ENCODE measurements at places on chromosomes 11 and 22.

- DNase-seq: no peak
These were observed 21.2 kb upstream of the MAP6 start for GRCh38 chr11:75689863-75690609.

GRCh38 chr22:28397306-28397705, 282.3 kb downstream of the TTC28 start:
- DNase-seq: no peak

DNA sequence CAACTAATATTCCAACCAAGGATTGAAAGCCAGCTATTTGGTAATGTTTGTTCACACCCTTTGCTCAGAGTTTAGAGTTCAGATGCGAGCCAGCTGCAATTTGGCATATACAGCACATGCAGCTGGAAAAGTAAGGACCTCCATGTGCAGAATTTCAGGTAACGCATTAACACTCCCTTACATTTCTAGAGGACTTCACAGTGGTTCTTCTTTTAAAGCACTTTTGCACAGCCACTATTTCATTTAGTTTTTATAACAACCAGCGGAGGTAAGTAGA, 3.4 kb downstream of the POU2AF3 start:
- no peak for DNase-seq

GRCh38 chr11:119935349-119935925, 202.5 kb downstream of the TRIM29 start:
- no peak for DNase-seq

- no peak for DNase-seq
These were observed 22.7 kb upstream of the SCUBE1 start for GRCh38 chr22:43365715-43366440.

DNA sequence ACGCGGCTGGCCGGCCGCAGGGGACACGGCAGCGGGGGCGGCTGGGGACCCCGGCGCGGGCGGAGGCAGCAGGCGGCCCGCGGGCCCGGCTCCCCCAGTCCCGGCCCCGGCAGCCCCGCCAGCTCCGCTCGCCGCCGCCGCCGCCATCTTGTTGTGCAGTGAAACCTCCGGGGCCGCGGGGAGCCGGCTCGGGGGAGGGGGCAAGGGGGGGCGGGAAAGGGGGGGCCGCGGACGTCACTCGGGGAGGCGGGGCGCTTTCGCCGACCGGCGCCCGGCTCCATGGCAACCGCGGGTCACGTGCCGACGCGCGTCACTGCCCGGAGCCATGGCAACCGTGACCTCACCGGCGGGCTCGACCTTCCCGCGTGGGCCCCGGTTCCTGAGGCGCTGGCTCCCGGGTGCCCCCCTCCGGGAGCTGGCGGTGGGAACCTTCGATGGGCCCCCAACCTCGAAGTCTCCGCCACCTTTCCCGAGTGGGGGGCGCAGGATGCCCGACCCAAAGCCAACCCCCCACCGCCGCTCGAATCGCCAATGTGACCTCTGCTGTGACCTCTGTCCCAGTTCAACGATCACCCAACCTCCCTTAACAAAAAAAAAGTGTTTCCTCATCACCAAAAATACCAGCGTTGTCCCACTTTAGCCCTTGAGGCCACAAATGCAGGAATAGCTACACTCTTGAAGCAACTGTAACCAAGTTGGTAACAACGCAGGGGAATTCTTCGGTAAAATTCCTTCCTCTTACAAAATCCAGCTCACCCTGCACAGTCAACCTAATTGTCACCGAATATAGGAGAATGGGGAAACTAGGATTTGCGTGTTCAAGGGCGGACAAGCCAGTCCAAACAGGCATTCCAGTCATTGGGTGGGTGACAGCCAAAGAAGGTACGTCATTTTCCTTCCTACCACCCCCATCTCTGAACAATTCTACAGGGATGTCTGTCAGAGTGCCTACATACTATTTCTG, at the start of gene SIK3:
Gene SIK3, minus strand, starts transcription at position 160 of the 964 bp plus-strand sequence. Its CDS starts 13 bp downstream, at position 147.
- peak; percentile 99 for DNase-seq

DNA sequence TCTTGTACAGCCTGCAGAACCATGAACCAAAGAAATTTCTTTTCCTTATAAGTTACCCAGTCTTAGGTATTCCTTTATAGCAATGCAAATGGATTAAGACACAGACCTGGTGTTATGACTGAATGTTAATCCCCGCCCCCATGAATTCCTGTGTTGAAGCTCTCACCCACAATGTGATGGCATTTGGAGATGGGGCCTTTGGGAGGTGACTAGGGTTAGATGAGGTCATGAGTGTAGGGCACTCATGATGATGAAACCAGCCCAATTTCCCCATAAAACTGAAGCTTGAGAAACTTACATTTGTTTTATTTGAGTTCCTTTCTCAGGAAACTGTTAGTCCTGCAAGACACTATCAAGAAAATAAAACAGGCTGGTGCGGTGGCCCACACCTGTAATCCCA, 115.8 kb upstream of the THY1 start:
- DNase-seq: no peak

DNA sequence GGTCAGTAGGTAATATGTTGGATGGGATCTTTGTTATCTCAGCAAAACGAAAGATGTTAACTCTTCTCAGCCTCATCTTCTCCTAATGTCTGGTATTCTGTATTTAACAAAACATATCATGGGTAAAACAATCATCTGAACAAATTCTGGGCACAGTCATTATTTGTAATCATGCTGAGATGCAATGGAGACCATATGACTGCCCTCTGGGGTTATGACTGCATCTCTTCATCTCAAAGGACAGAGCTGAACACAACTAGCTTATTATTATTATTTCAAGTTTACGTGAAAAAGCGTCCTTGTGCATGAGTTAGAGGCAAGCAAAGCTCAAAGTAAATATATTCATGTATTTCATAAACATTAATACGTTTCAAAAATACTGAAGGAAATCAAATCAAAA, 29.7 kb upstream of the PSMA1 start:
- DNase-seq: no peak

DNA sequence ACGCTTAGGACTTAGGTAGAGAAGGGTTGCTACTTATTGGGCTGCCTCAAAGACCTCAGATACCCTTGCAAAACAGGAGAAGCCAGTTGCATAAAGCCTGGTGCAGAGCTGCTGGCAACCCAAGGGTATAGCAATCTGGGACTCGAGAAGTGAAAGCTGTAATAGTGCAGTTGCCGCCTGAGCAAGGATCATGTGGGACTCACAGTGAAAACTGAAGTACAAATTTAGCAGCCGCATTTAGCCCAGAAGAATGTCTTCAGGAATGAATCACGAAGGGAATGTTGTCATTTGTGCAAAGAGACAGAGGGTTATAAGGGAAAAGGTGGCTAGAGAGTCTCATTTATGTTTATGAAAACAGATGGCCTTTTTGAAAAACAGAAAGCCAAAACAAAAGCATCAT, 267.2 kb downstream of the TENM4 start:
- no peak for DNase-seq

DNA sequence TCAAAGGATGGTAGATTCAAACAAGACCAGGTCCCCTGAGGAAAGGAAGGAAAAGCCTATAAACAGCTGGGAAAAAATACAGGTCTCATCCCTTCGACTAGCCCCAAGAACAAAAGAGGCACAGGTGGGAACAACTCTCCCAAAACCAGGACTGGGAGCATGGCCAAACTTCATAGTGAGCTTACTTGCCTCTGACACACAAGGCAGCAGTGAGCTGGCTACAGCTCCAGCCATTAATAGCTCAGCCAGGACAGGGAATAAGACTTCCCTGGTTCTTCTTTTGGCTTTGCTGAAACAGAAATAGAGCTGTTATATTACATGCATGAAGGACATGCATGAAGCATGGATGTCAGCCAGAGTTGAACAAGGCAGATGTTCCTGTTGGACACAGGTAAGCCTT, at the start of gene OR10A2:
Gene OR10A2, plus strand, starts transcription at position 97 of the 400 bp plus-strand sequence. CDS start 6,698 bp downstream, outside the sequence.
- no peak for DNase-seq

- no peak for DNase-seq
These were observed 18.9 kb downstream of the UQCR10 start for GRCh38 chr22:29786031-29786430.

GRCh38 chr11:83205608-83206185, 12.2 kb downstream of the ANKRD42 start:
- no peak for DNase-seq
